NCI-H187 treated with DMSO at 0.1 percent for 48 hours (cell line): ENCODE measurements at places on chromosomes 7 and 10.

DNA sequence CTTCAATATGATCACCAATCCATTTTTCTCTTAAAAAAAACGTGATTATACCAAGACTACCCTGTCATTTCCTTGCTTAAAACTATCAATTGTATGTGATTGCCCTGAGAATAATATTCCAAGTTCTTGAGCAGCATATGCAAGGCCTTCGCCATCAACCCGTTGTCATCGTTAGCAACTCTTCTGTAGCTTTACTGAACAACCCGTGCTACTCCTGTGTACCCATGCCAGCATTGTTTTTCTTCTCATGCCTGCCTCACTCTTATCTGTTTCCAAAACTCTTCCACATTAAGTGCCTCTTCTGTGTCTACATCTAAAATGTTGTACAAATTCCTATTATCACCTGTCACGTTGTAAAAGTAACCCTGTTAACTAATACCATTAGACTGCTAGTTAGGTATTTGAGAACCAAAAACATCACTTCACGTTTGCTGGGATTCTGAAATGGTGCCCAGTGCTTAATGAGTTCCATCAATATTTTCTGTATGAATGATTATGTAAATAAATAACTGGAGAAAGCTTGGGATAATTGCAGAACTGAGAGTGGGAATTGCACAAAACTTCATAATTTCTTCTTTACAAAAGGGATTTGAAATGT is 10.5 kb downstream of the CAV2 start:
- no peak for DNase-seq

- no peak for DNase-seq
Measured at GRCh38 chr7:151978616-151979015, 22.4 kb downstream of the GALNTL5 start.

- no peak for DNase-seq
Measured at GRCh38 chr7:26675143-26675887, 189.1 kb downstream of the SKAP2 start.

GRCh38 chr7:44201813-44202212 is 1.0 kb downstream of the YKT6 start:
- no peak for DNase-seq

- no peak for DNase-seq
Measured at GRCh38 chr7:112905413-112905812, 115.2 kb upstream of the TMEM168 start.

DNA sequence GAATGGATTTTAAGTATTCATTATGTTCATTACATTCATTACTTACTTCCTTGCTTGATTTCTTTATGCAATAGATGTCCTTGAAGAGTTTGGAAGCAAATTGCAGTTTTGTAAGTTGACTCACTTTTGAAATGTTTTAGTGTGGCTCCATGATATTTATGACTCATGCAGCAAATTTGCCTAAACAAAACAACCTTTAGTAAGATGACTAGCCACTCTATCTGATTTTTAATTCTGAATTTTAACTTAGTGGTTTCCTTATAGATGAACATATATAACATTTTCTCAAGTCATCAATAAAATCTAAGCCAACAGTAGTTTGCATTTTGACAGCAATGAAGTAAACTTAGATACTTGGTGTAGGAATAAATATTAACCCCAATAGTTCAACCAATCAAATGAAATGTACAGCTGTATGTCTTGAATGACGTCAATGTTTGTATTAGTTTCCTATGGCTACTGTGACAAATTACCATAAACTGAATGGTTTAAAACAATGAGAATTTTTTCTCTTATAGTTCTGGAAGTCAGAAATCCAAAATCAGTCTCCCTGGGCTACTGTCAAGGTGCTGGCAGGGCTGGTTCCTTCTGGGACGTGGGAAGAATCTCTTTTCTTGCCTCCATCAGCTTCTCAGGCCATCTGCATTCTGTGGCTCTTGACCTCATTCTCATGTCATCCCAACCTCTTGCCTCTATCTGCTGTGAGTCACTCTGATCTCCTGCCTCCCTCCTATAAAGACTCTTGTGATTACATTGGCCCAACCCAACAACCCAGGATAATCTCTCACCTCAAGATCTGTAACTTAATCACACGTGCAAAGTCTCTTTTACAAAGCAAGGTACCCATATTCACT is 73.4 kb downstream of the AHR start:
- no peak for DNase-seq

DNA sequence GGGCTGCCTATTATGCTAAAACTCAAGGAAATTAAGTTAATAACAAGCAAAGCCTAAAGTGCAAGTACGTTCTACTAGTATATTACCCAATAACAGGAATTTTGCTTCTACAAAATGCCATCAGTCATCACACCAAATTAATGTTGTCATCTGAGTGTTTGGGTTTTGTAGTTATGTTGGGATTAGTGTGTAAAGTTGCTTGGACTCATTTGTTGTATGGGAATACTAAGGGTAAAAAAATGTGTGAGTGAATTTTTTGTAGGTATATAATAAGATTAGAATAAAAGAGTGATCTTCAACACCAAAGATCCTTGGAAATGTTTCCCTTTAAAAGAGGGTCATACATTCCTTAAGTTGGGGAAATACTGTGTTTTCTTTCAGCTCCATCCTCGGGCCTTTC is 38.6 kb downstream of the NRP1 start:
- DNase-seq = no peak
